ENCODE measurements at places on chromosomes 1 and 21.
A peak's percentile ranks its signal among the peaks of the same experiment; 100 is the strongest.

DNA sequence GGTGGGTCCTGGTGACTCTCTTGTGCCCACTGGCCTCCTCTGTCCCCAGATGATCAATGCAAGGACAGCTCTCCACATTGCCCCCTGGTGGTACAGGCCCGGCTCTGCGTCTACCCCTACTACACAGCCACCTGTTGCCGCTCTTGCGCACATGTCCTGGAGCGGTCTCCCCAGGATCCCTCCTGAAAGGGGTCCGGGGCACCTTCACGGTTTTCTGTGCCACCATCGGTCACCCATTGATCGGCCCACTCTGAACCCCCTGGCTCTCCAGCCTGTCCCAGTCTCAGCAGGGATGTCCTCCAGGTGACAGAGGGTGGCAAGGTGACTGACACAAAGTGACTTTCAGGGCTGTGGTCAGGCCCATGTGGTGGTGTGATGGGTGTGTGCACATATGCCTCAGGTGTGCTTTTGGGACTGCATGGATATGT lies 10.8 kb downstream of the ADAMTSL4 start:
- DNase-seq = peak; percentile 76

DNA sequence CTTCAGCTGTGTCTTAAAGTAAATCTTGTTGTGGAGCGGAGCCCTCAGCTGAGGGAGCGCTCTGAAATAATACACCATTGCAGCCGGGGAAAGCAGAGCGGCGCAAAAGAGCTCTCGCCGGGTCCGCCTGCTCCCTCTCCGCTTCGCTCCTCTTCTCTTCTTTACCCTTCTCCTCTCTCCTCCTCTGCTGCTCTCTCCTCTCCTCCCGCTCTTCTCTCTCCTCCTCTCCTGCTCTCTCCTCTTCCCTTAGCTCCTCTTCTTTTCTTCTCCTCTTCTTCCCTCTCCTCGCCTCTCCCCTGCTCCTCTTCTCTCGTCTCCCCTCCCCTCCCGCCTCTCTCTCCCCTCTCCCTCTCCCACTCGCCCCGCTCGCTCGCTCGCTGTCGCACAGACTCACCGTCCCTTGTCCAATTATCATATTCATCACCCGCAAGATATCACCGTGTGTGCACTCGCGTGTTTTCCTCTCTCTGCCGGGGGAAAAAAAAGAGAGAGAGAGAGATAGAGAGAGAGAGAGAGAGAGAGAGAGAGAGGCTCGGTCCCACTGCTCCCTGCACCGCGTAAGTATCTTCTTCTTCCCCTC lies at the start of gene PROX1:
Gene PROX1 (plus strand): TSS at position 47 of the 580 bp plus-strand sequence. CDS start 8,563 bp downstream, outside the sequence.
- DNase-seq = peak; percentile 23

- no peak for DNase-seq
Measured at GRCh38 chr21:18499761-18500376, 96.3 kb upstream of the TMPRSS15 start.

DNA sequence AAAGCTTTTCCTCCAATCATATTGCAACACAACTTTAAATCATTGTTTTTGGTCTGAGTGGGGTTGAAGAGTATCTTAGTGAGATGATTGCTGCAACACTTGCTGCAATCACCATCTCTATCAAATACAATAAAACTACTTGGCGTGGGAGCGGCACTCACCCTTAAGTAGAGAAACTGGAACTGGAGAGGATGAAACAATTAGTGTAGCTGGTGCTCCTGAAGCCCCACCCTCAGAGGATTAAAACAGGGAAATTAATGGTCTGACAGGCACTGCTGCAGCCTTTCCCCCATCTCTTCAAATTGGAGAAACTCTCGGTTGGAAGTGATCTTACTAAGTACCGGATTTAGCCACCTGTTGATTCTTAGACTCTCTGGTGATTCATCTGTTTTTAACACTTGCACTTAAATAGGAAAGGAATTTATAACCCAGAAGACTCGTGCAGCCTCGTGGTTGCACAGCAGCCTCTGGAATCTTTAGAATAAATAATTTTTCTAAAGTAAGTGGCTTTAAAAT lies 80.5 kb upstream of the KIF26B start:
- DNase-seq = no peak

- no peak for DNase-seq
Measured at GRCh38 chr21:30719401-30719800, 824 bp upstream of the KRTAP21-3 start.

DNA sequence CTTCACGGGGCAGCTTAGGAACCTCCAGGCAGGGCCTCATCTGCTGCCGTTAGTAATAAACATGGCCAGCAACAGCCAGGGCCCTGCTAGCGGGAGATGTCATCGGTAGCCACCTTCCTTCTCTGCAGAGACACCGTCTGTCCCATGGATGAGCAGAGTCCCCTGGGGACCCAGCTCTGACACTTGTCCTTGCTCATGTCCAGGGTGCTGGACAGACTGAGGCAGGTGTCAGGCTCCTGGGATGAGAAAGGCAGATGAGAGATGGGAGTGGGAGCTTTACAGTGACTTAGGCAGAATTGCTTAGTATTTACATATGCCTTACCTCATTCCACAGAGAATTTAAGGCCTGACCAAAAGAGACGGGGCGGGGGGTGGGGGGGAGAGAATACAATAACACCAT lies 25.0 kb downstream of the CAPN2 start:
- no peak for DNase-seq

- no peak for DNase-seq
Measured at GRCh38 chr1:102535829-102536505, 539.2 kb upstream of the OLFM3 start.

GRCh38 chr1:30047576-30047975 lies 675.8 kb downstream of the MATN1 start:
- DNase-seq = no peak

DNA sequence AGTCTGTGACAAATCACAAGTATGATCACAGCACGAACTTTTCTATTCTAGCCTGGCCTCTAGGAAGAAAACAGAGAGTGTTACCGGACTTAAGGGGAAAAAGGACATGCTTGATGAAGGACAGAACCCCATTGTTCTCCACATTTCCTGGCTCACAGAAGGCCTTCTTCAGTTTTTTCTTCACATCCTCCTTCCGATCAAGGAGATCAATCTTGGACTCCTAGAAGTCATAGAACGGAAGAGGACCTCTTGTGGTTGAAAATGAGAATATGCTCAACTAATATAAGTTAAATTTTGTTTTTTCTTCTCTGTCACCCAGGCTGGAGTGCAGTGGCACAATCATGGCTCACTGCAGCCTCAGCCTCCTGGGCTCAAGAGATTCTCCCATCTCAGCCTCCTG lies 30.3 kb downstream of the YARS1 start:
- DNase-seq = no peak

GRCh38 chr1:8496473-8496872 lies 178.6 kb downstream of the SLC45A1 start:
- DNase-seq = no peak

GRCh38 chr1:34701326-34702060 lies 53.4 kb upstream of the GJB5 start:
- DNase-seq = no peak

- no peak for DNase-seq
Measured at GRCh38 chr21:16404776-16405175, 675.0 kb downstream of the USP25 start.

DNA sequence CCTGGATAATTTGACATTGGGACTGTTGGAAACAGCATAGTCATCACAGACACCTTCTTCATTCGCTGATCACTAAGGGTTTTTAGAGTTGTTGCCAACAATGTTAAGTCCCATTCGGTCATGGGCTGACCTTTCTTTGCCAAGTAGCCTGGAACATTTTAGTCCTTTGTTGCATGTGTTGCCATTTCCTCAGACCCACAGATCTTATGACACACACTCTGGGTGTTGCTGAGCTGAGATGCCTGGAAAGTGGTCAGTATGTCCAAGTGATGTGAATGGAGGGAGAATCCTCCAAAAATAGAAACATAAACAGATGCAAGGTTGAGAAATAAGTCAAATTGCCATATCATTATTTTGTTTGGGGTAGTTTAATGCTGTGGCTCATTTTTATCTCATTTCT lies 61.5 kb upstream of the GJA5 start:
- DNase-seq = no peak

DNA sequence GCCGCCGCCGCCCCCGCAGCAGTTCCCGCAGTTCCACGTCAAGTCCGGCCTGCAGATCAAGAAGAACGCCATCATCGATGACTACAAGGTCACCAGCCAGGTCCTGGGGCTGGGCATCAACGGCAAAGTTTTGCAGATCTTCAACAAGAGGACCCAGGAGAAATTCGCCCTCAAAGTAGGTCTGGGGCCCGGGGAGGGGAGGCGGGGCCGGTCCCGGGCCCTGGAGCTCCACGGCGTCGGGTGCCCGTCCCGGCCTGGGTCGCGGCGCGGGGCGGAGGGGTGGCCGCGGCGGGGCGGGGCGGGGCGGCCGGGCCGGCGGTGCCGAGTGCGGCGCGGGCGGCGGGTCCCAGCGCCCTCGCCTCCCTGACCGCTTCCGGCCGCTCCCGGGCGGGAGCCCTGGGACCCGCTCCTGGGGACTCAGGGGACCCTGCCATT lies 646 bp downstream of the MAPKAPK2 start:
- DNase-seq = peak; percentile 42

- no peak for DNase-seq
Measured at GRCh38 chr1:35143737-35144508, 49.0 kb downstream of the SFPQ start.

GRCh38 chr1:154669464-154670282 lies 61.7 kb upstream of the ADAR start:
- peak; percentile 69 for DNase-seq

- no peak for DNase-seq
Measured at GRCh38 chr1:89615676-89616598, 17.0 kb upstream of the LRRC8C start.

- DNase-seq = peak; percentile 7
Measured at GRCh38 chr1:30191154-30191702, 532.2 kb downstream of the MATN1 start.

GRCh38 chr1:243792401-243792800 lies 57.6 kb downstream of the AKT3 start:
- no peak for DNase-seq

GRCh38 chr1:219441884-219442283 lies 171.0 kb downstream of the ZC3H11B start:
- no peak for DNase-seq

DNA sequence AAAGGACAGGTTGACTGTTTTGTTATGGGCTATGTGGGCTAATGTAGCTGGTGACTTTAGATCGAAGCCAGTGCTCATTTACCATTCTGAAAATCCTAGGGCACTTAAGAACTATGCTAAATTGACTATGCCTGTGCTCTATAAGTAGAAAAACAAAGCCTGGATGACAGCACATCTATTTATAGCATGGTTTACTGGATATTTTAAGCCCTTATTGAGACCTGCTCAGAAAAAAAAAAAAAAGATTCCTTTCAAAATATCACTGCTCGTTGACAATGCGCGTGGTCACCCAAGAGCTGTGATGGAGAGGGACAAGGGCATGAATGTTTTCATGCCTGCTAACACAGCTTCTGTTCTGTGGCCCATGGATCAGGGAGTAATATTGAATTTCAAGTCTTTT lies 48.1 kb downstream of the CAMSAP2 start:
- no peak for DNase-seq

GRCh38 chr1:215600258-215600792 lies 33.2 kb downstream of the KCTD3 start:
- DNase-seq = no peak

GRCh38 chr1:190067592-190067991 lies 410.1 kb downstream of the BRINP3 start:
- no peak for DNase-seq
